ENCODE measurements at places on chromosomes 7 and 10.

GRCh38 chr10:51501396-51501795 is 198.0 kb downstream of the CSTF2T start:
- DNase-seq, result no peak

DNA sequence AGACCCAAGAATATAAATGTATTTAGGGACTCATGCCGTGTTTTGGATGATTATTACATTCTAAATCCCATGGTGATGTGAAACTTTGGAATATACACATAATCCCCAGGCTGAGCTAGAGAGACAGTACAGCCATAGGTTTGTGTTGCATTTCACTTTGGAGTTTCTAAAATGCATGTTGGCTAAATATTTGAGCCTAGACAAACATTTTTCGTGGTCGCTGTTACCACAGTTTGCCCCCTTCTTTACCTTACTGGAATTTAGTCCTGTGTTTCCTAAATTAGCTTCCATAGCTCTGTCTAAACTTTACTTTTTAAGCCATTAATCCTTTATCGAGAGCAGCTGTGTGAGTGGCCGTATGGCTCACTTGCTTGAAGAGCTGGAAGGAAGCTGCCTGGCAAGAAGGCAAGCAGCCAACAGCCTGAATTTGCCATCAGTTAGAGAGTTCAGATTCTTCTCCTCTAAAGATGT is 192.0 kb downstream of the BICC1 start:
- no peak for DNase-seq

DNA sequence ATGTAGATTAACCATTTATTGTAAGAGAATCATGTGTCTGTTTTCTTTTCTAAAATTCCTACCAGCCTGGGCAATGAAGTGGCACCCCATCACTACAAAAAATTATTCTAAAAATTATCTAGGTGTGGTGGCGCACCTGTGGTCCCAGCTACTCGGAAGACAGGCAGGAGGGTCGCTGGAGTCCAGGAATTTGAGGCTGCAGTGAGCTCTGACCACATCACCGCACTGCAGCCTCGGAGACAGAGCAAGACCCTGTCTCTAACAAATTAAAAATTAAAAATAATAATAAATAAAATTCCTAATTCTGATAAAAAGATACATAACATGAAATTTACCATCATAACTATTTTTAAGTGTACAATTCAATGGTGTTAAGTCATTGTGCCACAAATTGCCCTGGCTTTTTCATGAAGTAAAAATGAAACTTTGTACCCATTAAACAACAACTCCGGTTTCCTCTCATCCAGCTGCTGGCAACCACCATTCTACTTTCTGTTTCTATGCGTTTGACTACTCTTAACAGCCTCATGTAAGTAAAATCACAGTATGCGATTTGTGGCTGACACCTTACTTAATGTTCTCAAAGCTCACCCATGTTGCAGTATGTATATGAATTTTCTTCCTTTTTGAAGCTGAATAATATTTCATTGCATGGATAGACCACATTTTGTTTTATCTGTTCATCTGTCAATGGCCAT is 20.6 kb upstream of the USP6NL start:
- DNase-seq, result no peak

- DNase-seq, result no peak
Measured at GRCh38 chr10:98286419-98286818, 18.4 kb upstream of the LOXL4 start.

- no peak for DNase-seq
Measured at GRCh38 chr7:26306790-26307189, 15.1 kb downstream of the SNX10 start.

- DNase-seq, result no peak
Measured at GRCh38 chr10:48476279-48476982, 128.4 kb downstream of the ARHGAP22 start.

DNA sequence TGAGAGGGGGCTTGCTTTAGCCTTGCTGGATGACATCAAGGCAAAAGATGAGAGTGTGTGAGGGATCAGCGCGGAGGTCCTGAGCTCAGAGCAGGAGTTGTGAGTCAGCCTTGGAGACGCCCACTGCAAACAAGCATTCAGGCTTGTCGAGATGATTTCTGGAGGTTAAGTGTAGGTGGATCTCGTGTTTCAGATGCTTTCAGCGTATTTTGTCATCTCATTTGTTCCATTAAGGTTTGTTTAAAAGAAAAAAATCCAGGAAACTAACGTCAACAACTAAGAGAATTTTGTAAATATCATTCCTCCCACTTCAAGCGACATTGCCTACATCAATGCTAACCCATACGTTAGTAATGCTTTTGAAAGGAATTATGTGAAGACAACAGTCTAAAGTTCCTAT is 715.4 kb upstream of the NRP1 start:
- no peak for DNase-seq

DNA sequence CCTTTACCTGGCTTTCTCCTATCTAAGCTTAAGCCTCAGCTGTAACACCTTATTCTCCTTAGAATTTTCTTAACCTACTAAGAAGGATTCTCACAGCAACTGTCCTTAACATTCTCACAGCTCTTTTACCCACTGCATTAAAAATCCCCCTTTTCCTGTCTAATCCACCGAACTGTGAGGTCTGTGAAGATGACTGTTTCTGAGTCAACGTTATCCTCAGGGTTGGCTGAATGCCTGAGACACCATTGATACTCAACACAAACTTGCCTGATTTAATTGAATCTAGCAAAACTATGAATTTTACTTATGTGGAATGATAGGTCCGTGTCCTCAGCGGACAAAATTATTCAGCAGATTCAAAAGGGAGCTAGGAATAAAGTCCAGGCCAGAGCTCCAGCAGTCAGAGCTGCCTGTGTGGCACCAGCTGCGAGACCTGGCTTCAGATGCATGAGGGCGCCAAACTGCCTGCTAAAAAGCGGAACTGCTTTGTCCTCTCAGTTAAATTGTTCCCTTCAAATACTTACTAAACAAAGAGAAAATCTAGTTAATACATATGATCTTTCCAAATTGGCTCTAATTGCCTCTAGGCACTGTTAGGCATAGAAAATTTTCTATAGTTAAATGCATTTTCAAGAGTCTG is 33.4 kb upstream of the VWDE start:
- DNase-seq, result peak; percentile 44

GRCh38 chr7:38842746-38843145 is 66.2 kb downstream of the VPS41 start:
- no peak for DNase-seq

DNA sequence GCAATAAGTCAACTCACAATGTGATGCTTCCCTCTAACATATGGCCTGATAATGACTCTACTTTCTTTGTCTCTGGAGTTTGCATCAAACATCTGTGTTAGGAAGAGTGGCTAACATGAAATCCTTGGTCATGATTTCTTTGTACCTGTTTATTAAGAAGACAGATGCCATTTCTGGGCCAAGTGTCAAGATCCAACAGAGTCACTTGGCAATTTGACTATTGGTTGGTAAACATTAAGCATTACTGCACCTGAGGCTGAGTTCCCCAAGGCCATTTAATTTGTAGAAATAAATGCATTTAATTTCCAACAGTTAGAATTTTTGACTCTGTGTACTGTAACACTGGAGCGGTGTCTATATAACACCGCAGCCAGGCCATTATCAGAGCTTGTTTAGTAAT is 403.7 kb downstream of the GALNT17 start:
- DNase-seq, result no peak

GRCh38 chr7:42456756-42457276 is 219.8 kb upstream of the GLI3 start:
- no peak for DNase-seq

DNA sequence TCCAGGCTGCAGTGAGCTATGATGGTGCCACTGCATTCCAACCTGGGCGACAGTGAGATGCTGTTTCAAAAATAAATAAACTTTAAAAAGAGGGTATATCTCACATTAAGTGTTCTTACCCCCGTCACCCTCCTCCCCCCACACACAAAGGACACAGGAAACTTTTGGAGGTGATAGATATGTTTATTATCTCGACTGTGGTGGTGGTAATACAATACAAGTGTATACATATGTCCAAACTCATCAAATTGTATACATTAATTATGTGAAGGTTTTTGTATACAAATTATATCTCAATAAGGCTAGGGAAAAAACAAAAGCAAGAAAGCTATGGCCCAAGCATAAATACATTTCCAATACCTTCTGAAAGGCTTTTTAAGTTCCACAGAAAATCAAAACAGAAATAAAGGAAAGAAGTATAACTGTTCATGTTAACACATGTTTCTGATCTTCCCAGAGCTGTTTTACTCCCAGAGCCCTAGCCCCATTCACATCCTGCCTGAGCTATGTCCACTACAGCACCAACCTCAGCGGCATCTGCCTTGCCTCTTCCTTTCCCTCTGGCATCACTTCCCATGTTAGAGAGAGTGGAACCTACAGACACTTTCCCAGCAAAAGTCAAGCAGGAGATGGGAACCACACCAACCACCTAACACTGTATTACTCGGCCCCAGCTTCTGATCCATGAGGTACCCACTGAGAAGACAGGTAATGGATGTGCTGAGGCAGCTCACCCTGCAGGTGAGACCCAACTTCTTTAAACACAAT is 48.1 kb downstream of the SGMS1 start:
- DNase-seq, result no peak

- no peak for DNase-seq
Measured at GRCh38 chr10:10609379-10609955, 408.2 kb upstream of the CELF2 start.

GRCh38 chr7:44330331-44330730 is 4.9 kb upstream of the CAMK2B start:
- no peak for DNase-seq

GRCh38 chr10:11429439-11430052 is 181.9 kb downstream of the USP6NL start:
- no peak for DNase-seq

- no peak for DNase-seq
Measured at GRCh38 chr10:32882076-32882475, 76.0 kb downstream of the ITGB1 start.

GRCh38 chr10:124155781-124156435 is 62.5 kb upstream of the CHST15 start:
- DNase-seq, result no peak

DNA sequence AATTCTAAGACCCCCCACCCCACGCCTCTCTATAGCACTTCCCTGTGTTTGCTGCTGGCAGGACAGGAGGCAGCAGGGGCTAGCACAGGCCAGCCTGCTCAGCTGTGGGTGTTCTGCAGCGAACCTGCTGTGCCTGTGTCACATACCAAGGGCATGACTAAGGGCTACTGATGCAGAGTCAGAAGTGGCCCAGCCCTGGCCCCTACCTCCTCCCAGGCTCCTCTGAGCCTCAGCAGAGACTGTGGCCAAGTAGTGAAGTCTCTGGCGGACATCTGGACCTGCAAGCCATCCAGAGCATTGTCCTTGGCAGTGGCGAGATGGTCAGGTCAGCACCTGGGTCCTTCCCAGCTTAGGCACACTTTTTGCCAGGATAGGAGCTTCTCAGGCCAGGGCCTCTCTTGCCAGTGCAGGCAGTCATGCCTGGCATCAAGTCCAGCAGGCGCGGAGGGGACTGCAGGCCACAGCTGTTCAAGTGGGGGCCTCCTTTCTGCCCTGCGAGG is 116.3 kb upstream of the RET start:
- DNase-seq, result peak; percentile 7

DNA sequence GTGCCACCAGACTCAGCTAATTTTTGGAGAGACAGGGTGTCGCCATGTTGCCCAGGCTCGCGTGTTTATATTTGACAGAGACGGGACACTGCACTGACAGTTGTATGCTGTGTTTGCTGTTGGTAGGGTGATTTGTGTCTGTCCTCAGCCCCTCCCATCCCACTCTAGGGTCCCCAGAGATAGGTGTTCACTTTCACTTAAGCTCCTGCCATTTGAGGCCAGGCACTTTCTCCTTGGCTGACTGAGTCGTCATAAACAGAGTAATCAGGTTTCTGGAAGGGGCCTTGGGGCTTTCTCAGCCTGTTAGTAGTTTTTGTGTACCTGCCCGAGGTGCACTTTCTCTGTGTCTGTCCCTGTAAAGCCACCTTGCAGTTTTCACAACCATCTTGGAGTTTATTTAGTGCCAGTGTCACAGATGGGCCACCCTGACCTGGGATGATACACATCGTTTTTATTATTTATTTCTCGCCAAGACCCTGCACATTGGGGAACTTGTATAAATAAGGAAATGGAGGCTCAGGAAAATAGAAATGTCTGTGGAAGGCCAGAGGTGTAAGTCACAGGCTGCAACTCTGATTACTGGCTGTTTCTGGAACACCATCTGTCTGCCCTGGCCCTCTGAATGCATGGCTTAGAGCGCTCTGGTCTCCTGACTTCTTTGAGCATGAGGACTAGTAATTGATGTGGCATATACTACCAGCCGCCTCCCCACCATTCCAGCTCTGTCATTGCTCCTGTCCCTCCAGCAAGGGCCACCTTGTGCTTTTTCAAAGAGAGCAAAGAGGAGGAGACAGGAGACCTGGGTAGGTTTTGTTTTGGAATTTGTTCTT is 81.9 kb upstream of the PDCD4 start:
- DNase-seq, result peak; percentile 57

GRCh38 chr7:89914711-89915110 is 239.6 kb upstream of the STEAP1 start:
- no peak for DNase-seq

DNA sequence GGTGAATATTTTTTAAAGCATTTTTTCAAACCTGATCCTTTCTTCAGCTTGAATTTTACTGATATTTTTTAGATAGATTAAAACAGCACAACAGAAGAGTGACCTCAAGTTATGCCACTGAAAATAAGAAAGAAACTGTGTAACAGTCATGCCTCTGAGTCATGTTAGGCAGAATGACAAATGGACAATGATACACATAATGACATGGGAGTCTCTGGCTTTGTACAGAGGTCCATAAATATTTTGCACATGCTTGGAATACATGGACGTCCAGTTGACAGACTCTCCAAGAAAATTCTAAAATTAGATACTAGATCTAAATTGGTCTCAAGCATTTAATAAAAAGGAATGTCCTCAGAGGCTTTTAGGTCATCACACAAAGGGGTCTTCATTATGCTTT is 21.9 kb upstream of the SEMA3A start:
- no peak for DNase-seq

DNA sequence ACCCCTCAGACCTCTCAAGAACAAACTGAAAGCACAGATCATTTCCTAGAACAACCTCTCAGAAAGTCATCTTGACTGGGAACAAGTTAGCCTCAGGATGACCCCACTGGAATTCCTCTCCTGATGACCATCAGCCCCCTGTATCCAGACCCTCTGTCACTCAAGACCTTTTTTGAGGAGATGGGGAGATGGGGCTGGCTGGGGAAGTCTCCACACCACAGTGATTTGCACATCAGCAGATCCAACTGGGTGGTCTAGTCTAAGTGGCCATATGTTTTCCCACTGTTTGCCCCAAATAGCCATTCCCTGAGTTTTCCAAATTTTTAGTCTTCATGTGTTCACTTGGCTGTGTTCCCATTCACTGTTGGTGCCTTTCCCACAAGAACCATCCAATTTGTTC is 452.4 kb upstream of the NPVF start:
- DNase-seq, result no peak

GRCh38 chr10:122475100-122475499 is 13.7 kb downstream of the HTRA1 start:
- no peak for DNase-seq

GRCh38 chr10:110784198-110784597 is 87.5 kb upstream of the PDCD4 start:
- no peak for DNase-seq

DNA sequence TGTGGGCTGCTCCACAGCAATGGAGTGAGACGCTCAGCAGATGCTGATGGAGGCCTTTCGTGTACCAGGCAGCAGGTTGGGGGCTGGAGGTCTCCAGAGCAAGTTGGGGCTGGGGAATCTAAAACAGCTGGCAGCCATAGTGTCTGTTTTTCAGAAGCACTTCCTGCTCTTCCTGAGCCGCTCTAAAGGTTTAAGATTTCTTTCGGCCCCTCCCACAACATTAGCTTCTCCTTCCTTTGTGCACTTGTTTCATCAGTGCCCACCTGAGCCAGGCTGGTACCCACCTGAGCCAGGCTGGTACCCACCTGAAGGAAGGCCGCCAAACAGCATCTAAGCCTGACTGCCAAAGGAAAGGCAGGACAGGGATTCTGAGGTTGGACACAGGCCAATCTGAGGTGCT is 18.4 kb upstream of the WAPL start:
- DNase-seq, result no peak
